ENCODE measurements at places on chromosomes 3 and 15.

DNA sequence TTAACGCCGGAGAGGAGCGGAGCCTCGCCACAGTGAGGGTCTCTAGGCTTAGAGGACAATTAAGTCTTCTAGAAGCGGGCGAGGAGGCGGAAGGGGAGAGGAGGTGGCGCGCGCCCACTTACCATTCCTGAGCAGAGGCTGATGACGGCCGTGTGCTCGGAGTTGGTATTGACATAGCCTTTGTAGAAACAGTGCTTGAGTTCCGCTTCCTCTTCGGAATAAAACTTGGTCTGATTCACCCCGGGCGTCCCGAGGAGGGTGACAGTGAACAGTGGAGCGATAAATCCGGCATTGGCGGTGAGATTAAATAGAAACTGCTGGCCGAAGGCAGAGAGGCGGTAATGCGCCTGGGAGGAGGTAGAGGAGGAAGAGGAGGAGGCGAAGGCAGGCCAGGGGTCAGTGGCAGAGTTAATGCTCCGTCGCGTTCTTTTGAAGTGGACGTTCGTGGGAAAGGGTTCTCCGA, 1.3 kb downstream of the ADAMTS9 start:
- DNase-seq, result no peak

GRCh38 chr3:114809668-114810413, 337.2 kb downstream of the ZBTB20 start:
- DNase-seq, result peak; percentile 23

GRCh38 chr15:57735891-57736290, 29.4 kb downstream of the POLR2M start:
- DNase-seq, result no peak

DNA sequence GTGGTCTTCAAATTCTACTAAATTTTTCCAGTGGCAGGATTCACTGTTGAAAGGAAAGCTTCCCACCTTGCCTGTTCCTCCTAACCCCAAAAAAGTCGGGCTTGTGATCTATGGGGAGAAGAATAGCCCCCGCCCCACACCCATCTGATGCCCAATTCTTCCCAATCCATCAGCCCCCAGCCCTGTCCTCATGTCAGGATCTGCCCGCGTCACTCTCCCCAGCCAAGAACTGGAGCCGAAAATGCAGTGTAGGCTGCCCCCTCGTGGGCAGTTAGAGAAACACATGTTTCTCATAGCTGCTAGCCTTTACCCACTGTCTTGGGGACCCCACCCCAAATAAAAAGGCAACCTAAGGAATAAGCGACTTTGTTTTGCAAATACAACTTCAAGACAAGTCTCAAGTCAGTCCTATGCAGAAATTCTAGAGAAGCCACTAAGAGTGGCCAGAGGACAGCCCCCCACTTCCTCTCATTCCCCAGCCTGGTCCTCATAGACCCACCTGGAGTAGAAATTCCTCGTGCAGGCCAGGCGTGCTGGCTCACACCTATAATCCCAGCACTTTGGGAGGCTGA, 13.0 kb upstream of the CSK start:
- DNase-seq, result peak; percentile 76

GRCh38 chr3:193822492-193823212, 229.6 kb downstream of the OPA1 start:
- DNase-seq, result no peak

GRCh38 chr15:80003171-80003570, 32.2 kb upstream of the BCL2A1 start:
- DNase-seq, result no peak

DNA sequence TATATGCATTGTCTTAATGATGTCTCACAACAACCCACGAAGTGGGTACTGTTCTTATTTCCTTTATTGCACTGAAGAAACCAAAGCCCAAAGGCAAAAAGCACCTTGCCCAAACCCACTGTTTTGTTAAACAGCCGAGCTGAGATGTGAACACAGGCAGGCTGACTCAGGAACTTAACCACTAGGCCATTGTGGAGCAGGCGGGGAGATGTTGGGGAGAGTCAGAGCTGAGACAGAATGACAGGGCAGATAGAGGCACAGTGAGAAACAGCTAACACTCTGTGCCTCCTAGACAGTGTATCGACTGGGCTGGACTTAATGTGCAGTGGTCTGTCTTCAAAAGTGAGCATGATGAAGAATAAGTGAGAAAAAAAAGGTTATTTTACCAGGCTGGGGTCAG, 56.5 kb downstream of the RPLP1 start:
- DNase-seq, result peak; percentile 24

- no peak for DNase-seq
These were observed 18.6 kb downstream of the UBE2Q2 start for GRCh38 chr15:75861750-75862402.

GRCh38 chr3:89405176-89405575, 297.8 kb downstream of the EPHA3 start:
- DNase-seq, result no peak

DNA sequence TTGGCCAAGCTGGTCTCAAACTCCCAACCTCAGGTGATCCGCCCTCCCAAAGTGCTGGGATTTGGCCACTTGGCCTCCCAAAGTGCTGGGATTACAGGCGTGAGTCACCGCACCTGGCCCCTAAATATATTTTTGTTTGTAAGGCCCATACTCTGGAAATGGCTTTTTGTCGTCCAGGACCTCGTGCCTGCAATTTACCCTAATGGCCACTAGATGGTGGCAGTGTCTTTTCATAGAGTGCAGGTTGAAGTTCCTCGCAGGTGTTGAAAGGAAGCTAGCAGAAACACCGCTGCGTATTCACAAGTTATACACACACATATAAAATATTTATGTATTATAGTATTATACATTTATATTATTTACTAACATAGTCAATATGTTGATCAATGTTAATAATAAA, 97.2 kb downstream of the LRTM1 start:
- no peak for DNase-seq

DNA sequence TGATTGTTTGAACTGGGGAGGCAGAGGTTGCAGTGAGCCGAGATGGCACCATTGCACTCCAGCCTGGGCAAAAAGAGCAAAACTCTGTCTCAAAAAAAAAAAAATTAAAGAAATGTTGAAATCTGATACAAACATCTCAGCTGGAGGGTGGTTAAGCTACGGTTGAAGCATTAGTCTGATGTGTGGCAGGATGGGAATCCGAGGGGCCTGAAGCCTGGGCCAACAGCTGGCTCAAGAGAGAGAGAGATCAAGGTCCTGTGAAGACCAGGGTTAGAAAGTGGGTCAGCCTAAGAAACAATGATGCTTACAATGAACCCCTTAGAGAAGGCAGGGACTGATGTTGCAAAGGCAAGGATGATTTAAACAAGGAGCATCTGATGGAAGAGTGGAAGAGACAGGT, 69.8 kb downstream of the CD200R1L start:
- DNase-seq, result no peak

DNA sequence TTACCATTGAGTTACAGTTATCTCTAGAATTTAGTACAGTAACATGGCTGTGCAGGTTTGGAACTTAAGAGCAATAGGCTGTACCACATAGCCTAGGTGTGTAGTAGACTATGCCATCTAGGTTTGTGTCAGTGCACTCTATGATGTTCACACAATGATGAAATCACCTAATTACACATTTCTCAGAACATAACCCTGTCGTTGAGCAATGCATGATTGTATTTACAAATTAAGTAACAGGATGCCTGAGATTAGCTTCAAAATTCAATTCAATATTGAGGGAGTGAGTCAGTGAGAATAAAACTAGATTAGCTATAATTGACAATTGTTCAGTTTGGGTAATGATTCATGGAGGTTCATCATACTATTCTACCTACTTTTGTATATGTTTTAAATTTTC, 633.8 kb downstream of the IGSF11 start:
- DNase-seq, result no peak

GRCh38 chr3:105274536-105274935, 92.2 kb upstream of the ALCAM start:
- DNase-seq, result no peak

DNA sequence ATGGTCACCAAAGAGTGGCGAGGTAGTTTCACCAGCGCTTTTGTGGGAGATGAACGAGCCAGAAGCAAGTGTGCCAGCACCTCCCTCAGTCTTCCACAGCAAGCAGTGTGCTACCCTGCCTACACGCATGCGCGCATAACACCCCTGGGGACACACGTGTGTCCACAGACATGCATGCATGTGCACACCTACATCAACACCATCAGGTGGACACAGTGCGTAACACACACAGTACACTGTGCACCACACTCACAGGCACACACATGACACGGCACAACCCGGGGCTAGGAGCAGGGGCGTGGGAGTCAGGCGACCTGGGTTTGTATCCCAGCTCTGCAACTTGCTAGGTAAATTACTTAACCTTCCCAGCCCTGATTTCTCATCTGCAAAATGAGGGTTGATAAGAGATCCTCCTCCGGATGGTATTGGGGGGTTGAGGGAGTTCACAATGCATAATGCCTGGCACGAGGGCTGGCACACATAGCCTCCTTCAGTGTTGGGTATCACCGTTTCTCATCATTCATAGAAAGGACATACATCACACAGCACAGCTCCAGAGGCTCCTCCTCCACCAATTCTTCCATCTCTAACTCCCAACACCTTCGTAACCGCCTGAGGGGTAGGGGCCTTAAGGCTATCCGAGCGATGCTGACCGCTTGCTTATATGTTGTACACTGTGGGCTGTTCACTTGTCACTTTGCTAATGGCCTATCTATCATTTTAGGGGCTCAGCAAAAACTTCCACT, 174.9 kb downstream of the SMAD6 start:
- DNase-seq, result peak; percentile 12

DNA sequence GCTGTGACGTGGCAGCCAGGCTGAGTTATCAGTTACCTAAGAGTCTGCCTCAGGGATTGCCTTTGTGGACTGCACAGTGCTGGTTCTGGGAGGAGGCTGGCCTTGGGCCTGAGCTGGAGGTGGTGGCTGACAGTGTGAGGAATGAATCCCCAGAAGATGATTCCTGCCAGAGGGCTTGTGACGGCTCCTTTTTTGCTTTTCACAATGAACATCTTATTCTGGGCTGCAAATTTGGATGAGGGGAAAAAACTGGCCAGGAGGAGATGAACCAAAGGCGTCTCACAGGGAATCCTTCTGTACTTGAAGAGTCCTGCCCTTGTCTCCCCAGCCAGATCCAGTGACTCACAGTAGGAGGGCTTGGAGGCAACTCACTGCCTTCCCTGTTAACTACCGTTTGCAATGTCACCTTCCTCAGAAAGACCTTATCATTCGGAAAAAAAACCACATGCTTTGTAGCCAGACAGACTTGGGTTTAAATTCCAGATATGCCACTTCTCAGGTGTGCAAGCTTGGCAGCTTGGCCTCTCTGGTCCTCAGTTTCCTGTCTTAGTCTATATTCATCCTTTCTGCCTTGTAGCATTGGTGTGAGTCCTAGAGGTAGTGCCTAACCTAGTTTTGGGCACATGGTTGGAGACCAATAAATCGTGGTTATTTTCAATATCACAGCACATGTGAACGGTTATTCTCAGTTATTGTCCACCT, 19.1 kb downstream of the ST6GAL1 start:
- DNase-seq, result no peak

DNA sequence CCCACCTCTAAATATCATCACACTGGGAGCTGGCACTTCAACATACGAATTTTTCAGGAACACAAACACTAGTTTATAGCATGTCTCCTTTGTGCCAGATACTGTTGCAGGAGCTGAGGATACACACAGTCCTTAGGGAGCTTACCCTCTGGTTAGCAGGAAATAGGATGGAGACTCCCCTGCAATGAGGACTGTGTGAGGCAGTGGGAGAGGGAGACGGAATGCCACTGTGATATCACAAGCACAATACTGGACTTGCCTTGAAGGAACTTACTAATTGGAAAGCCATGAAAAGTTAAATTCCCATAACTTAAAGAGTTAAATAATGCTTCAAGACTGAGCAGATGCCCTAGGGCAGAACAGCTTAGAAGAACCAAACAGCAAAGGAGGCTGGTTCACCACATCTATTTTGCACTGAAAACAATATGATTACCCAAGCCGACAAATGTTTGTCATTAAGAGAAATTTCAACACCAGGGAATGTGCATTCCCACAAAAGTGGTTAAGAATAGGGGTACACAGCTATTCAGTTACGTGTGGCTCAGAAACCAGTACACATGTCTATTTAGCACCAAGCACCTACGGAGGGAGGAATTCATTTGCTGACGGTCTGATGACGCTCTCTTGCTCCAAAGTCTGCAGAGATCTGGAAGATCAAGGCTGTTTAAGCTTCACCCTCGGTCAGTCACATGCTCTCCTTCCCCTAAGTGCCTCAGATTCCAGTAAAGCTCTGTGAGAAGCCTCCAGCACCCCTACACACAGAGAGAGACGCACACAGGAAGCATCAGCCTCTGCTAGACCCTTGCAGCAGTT, 5.2 kb downstream of the TBC1D2B start:
- no peak for DNase-seq

DNA sequence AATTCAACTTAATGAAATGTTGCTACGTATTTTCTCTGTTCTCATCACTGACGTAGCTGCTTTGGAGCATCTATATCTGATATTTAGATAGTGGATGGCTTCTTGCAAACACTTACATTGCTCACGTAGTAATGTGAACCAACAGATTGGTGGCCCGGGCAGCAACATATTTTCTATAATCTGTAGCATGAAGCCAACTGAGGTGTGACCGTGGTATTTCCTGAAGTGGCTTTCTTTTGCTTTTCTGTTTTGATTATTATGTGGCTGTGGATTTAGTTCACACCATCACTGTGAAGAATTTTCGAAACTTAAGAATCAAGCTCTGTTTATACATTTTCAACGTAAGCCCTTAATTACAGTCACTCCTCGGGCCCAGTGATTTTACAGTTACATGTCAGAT, 288.5 kb downstream of the LPP start:
- no peak for DNase-seq

GRCh38 chr15:62848632-62849050, 193.9 kb upstream of the TPM1 start:
- DNase-seq, result no peak

- no peak for DNase-seq
These were observed 126.9 kb upstream of the CHL1 start for GRCh38 chr3:69690-70089.

DNA sequence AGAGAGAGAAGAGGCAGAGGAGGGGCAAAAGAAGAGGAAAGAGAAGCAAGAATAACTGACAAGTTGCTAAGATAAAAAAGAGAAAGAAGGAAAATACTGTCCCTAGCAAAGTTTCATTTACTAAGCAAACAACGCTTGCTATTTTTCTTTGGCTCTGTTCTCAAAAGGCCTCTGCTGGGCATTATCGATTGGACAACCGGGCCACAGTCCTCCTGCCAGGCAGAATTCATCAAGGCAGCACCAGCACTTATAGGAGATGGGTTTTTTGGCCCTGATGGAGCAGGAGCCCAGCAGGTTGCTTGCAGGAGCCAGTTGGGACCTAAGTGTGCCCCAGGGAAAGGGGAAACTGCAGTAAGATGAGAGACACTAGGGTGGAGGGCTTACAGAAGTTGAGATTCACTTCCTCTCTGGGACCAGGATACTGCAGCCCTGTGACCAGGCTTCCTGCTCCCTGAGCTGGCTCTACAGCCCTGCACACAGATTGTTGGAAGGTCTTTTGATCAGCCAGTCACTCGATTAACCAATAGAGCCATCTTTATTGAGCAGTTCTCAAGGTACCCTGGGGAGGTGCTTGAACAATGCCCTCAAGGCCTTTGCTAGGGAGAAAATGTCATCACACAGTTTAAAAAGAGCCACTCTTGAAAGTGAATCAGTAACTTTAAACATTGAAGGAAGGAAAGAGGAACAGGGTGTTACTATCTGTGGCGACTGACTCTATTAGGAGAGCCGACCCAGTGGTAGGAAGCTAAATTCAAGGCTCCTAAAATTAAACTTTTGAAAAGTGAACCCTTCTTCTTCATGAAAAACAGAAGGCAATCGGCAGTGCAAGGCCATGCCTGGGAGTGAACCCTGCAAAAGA, 28.8 kb upstream of the GLCE start:
- DNase-seq, result no peak

GRCh38 chr3:77837456-77838025, 797.6 kb downstream of the ROBO2 start:
- no peak for DNase-seq

All from activated CD8-positive, alpha-beta T cell treated with anti-CD3 and anti-CD28 coated beads, Interleukin-2, amount 10 ng/mL, durations not matched to agents 7 days and 5 days (primary cell).